PC-3 (cell line): ENCODE measurements at places on chromosomes 5 and 9. TPM values are rescaled to one million over a fixed set of nuclear protein-coding genes. Genes with fewer than 3 reads are reported as not detected.

The TAS2R1 gene
- total RNA-seq = not detected in 2 replicates

GRCh38 chr9:1152171-1152570, 102.0 kb downstream of the DMRT2 start:
- no peak for DNase-seq

DNA sequence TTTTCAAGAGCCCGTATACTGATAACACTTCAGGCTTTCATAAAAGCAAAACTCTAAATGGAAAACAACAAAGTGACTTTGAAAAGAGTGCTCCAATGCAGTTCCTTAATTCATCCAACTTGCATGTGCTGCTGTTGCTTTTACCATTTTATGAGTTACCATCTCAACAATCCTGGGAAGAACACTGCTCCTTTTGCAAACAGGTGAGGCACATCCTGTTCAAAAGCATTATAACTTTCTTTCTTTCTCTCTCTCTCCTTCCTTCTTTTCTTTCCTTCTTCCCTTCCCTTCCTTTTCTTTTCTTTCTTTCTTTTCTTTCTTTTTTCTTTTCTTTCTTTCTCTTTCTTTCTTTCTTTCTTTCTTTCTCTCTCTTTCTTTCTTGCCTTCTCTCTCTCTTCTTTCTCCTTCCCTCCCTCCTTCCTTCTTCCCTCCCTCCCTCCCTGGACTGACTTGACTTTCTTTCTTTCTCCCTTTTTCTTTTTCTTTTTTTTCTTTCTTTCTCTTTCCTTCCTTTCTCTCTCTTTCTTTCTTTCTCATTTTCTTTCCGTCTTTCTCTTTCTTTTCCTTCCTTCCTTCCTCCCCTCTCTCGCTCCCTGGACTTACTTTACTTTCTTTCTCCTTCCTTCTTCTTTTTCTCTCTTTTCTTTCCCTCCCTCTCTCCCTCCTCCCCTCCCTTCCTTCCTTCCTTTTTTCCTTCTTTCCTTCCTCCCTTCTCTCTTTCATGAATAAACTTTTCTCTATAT, 11.2 kb upstream of the PARP8 start:
- DNase-seq = no peak

GRCh38 chr5:150077060-150077459, 9.3 kb downstream of the CSF1R start:
- DNase-seq = no peak

DNA sequence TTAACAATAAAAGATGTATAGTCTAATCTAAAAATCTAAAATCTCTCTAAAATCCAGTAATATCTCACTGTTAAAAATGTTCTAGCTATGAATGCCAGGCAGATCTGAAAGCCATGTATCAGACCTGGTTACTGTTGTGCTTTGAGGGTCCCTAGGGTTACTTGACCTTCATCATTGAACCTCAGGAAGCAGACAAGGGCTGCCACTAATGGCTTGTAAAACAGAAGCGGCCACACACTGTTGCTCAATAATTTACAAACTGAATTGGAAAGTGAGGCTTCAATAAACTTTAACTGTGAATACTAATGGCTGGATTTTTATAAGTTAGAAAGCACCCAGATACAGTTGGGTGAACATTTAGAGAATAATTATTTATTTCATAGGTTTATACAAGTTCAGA, 198.0 kb upstream of the RPS23 start:
- DNase-seq = no peak

The TUT7 gene
- 12.3 and 17.0 TPM in 2 replicates for total RNA-seq

The OMD gene
- total RNA-seq = not detected in 2 replicates
